Retina (tissue), 1 donor: ENCODE measurements at places on chromosomes 3 and 15.

DNA sequence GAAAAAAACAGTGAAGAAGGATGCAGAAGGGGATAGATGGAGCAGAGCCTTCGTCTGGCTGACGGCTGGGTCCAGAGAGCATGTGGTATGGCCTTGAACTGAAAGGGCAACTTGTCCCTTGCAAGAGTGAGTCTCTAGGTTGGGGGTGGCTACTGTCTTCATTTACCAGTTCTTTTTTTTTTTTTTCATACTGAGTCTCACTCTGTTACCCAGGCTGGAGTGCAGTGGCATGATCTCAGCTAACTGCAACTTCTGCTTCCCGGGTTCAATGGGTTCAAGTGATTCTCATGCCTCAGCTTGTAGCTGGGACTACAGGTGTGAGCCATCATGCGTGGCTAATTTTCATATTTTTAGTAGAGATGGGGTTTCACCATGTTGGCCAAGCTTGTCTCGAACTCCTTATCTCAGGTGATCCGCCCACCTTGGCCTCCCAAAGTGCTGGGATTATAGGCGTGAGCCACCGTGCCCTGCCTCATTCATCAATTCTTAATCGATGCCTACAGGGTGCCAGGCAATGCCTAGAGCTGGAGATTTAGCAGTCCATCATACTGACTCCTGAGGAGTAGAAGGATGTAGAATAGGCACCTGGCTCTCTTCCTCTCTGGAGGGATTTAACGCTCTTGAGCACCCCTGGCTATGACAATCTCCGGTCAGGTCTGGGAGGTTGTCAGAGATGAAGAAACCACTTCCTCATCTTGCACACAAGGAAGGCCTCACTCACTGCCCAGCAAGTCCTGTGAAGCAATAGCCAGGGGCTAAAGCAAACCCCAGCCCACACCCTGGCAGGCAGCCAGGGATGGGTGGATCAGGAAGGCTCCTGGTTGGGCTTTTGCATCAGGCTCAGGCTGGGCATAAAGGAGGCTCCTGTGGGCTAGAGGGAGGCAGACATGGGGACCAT, at the start of gene CAMP:
Gene CAMP, plus strand, starts transcription at position 880 of the 898 bp plus-strand sequence. Its CDS starts 17 bp downstream, at position 897.
- no peak for DNase-seq

GRCh38 chr3:113533534-113533892, 1.2 kb downstream of the SIDT1 start:
- DNase-seq: no peak

- no peak for DNase-seq
Measured at GRCh38 chr3:8856721-8857120, 87.3 kb upstream of the OXTR start.

GRCh38 chr3:86702381-86702958, 288.5 kb downstream of the VGLL3 start:
- peak; percentile 7 for DNase-seq

- DNase-seq: peak; percentile 63
Measured at GRCh38 chr3:53680028-53680427, 166.2 kb downstream of the CHDH start.

- DNase-seq: no peak
Measured at GRCh38 chr15:66110864-66111263, 142.7 kb downstream of the MEGF11 start.

DNA sequence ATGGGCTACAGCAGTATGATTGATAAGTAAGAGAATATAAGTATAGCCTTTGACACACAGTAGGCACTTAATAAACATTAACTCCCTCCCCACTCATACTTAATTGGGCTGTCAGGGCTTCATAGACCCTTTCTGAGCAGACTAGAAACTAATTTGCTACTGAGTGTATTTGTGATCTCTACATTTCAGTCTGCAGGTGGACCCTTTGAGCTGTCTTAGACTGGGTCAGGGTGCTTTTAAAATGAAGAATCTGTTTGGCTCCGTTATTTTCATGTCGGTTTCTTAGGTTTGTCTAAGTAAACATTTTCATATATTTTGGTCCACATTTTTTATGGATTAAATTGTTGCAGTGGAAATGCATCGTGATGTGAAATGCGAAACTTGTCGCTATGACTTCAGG, 50.3 kb upstream of the SELENOK start:
- DNase-seq: no peak

GRCh38 chr15:66253418-66254088, at the start of gene MEGF11:
Gene MEGF11 (minus strand): TSS chr15:66253750. CDS start chr15:66128403, 125,347 bp downstream.
- DNase-seq: peak; percentile 60

DNA sequence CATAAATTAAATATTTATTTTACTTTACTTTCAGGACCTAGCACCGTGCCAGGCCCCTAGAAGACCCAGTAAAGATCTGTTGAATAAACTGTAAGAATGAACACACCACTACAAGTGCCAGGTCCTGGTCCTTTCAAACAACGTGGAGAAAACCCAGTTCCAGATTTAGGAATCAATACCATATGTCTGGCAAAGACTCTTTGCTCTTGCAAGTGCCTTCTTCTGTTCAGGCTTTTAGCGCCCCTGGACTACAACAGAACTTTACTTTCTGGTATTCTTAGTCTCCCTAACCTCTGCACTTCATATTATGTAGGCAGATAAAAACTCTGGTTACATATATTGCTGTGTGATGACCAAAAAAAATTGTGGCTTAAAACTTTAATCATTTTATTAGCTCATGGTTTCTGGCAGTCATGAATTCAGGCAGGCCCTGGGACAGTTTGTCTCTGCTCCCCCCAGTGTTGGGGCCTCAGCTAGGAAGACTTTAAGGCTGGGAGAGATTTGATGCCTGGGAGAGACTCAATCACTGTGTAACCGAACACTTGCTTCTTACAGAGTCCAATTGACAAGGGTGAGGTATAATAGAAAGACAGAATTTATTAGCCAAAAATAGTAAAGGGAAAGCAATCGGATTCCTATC, 2.9 kb upstream of the PSMA4 start:
- no peak for DNase-seq
